Gastroesophageal sphincter (tissue), 4 donors: ENCODE measurements at places on chromosomes 5 and 9. TPM values are rescaled to one million over a fixed set of nuclear protein-coding genes. Genes with fewer than 3 reads are reported as not detected.

The DIRAS2 gene
- total RNA-seq, result not detected

The EQTN gene
- total RNA-seq, result not detected

The FAM120A gene
- 116 TPM for total RNA-seq

The GADD45G gene
- total RNA-seq, result 63.5 TPM

The PCSK5 gene
- total RNA-seq, result 35.8 TPM

The DOCK2 gene
- total RNA-seq, result 12.2 TPM

The S100Z gene
- not detected for total RNA-seq

The PCDH12 gene
- total RNA-seq, result 6.1 TPM

The ANKH gene
- total RNA-seq, result 37.8 TPM

The CSF1R gene
- 12.3 TPM for total RNA-seq

The STKLD1 gene
- total RNA-seq, result not detected

The ANXA2R gene
- 1.2 TPM for total RNA-seq

The FXN gene
- 5.1 TPM for total RNA-seq

The EFNA5 gene
- total RNA-seq, result 4.4 TPM

The TRPM6 gene
- 1.1 TPM for total RNA-seq

The FBN2 gene
- 7.5 TPM for total RNA-seq

The IFNA13 gene
- not detected for total RNA-seq

The CTNND2 gene
- 0.40 TPM for total RNA-seq

The LTC4S gene
- not detected for total RNA-seq

The ZBED3 gene
- total RNA-seq, result 12.0 TPM

The DAB2IP gene
- total RNA-seq, result 52.4 TPM

The EDIL3 gene
- 12.2 TPM for total RNA-seq

The FOXE1 gene
- not detected for total RNA-seq

The PCDHA4 gene
- total RNA-seq, result 0.13 TPM

The OCLN gene
- 0.81 TPM for total RNA-seq

The GAPVD1 gene
- 41.7 TPM for total RNA-seq

The CKMT2 gene
- total RNA-seq, result 18.2 TPM

The SLC36A3 gene
- total RNA-seq, result not detected

The PLAA gene
- total RNA-seq, result 24.7 TPM

The BTNL8 gene
- 1.1 TPM for total RNA-seq

The SLU7 gene
- total RNA-seq, result 133 TPM

The TMEM174 gene
- total RNA-seq, result not detected

The NUDT12 gene
- 6.2 TPM for total RNA-seq

The CCDC127 gene
- total RNA-seq, result 11.7 TPM

The ELAVL2 gene
- 0.25 TPM for total RNA-seq

The TIMD4 gene
- total RNA-seq, result 1.2 TPM

The PSAT1 gene
- total RNA-seq, result 3.1 TPM

The RAPGEF1 gene
- 162 TPM for total RNA-seq

The TMC1 gene
- total RNA-seq, result not detected

The HRH2 gene
- 1.8 TPM for total RNA-seq

The ELOVL7 gene
- 13.1 TPM for total RNA-seq

The INSL4 gene
- total RNA-seq, result not detected

The BTNL9 gene
- total RNA-seq, result 17.3 TPM

The FOXD4L3 gene
- total RNA-seq, result not detected

The FOXI1 gene
- total RNA-seq, result not detected

The NR6A1 gene
- 0.84 TPM for total RNA-seq

The LRRC70 gene
- total RNA-seq, result 5.4 TPM

The GPX8 gene
- 11.2 TPM for total RNA-seq

The RORB gene
- total RNA-seq, result 0.45 TPM

The CYLC2 gene
- total RNA-seq, result 0.27 TPM

The PCDHA3 gene
- total RNA-seq, result 0.32 TPM

The ACSL6 gene
- total RNA-seq, result 3.6 TPM

The EIF4EBP3 gene
- total RNA-seq, result 21.5 TPM

The TIFAB gene
- total RNA-seq, result not detected

The PCDHA7 gene
- 0.35 TPM for total RNA-seq

The GRXCR2 gene
- total RNA-seq, result not detected
